SJSA1 (cell line): ENCODE measurements at places on chromosomes 5 and 9. TPM values are rescaled to one million over a fixed set of nuclear protein-coding genes. Genes with fewer than 3 reads are reported as not detected.

GPR150 gene
- total RNA-seq: 0.18 TPM in 1 of 2 replicates, not detected in the other

ADAMTS16 gene
- 5.4 and 7.5 TPM in 2 replicates for total RNA-seq

PTPRD gene
- total RNA-seq: not detected in 2 replicates

PCDHGA12 gene
- total RNA-seq: 0.34 TPM in 1 of 2 replicates, not detected in the other

CARTPT gene
- total RNA-seq: not detected in 2 replicates

CFAP157 gene
- total RNA-seq: 0.11 TPM in 1 of 2 replicates, not detected in the other
